ENCODE measurements at places on chromosomes 13 and 19. TPM values are rescaled to one million over a fixed set of nuclear protein-coding genes. Genes with fewer than 3 reads are reported as not detected.

The XAB2 gene
- total RNA-seq: 61.0 TPM

The ZNF844 gene
- total RNA-seq: 27.0 TPM

The STOML3 gene
- total RNA-seq: not detected

The LGALS7B gene
- 1.2 TPM for total RNA-seq

The ZNF226 gene
- 23.0 TPM for total RNA-seq

The ZNF256 gene
- 10.9 TPM for total RNA-seq

The MAP4K1 gene
- total RNA-seq: 2.7 TPM

The HOMER3 gene
- total RNA-seq: 47.6 TPM

The ZNF93 gene
- total RNA-seq: 21.4 TPM

The SERP2 gene
- total RNA-seq: 8.5 TPM

The GIPC3 gene
- total RNA-seq: 1.3 TPM

The ZNF285 gene
- 6.4 TPM for total RNA-seq

The NR2F6 gene
- 53.7 TPM for total RNA-seq

The DACT3 gene
- total RNA-seq: 28.4 TPM

The CFAP97D2 gene
- not detected for total RNA-seq

The CACNG7 gene
- 0.76 TPM for total RNA-seq

The TINCR gene
- total RNA-seq: 0.93 TPM

The PDE4A gene
- total RNA-seq: 4.8 TPM

The SIGLEC10 gene
- total RNA-seq: 2.4 TPM

The MEF2B gene
- total RNA-seq: 0.18 TPM

The ADAT3 gene
- 5.8 TPM for total RNA-seq

The KIR3DL1 gene
- not detected for total RNA-seq

The ITGBL1 gene
- 2.6 TPM for total RNA-seq

The NOVA2 gene
- 2.7 TPM for total RNA-seq

Measured in metanephros (tissue), 2 donors.